GM23248 (cell line): ENCODE measurements at places on chromosomes 3 and 15. TPM values are rescaled to one million over a fixed set of nuclear protein-coding genes. Genes with fewer than 3 reads are reported as not detected.

Gene MELTF
- 0.94 and 1.1 TPM in 2 replicates for polyA plus RNA-seq

Gene ITGA11
- 312 TPM in 2 replicates for polyA plus RNA-seq

- no peak for DNase-seq
- no peaks in the 10 kb centered on the region for H3K36me3 ChIP-seq
- peaks cover 18% of the 10 kb centered on the region; the same call in 1 of the 2 replicates for H3K4me1 ChIP-seq
- no peak overlapping the region for H3K4me3 ChIP-seq
- peaks cover 17% of the 10 kb centered on the region; the same call in 1 of the 2 replicates for H3K27me3 ChIP-seq
Observed at GRCh38 chr15:79172032-79172481, 81.5 kb upstream of the RASGRF1 start.

- H3K4me3 ChIP-seq = peak overlapping the region; percentile 59
- no peak overlapping the region for H3K27ac ChIP-seq
- H3K36me3 ChIP-seq = no peaks in the 10 kb centered on the region
- peaks cover 25% of the 10 kb centered on the region for H3K27me3 ChIP-seq
- no peaks in the 10 kb centered on the region for H3K4me1 ChIP-seq
Observed at GRCh38 chr3:180036092-180036670, 556 bp downstream of the PEX5L start.

DNA sequence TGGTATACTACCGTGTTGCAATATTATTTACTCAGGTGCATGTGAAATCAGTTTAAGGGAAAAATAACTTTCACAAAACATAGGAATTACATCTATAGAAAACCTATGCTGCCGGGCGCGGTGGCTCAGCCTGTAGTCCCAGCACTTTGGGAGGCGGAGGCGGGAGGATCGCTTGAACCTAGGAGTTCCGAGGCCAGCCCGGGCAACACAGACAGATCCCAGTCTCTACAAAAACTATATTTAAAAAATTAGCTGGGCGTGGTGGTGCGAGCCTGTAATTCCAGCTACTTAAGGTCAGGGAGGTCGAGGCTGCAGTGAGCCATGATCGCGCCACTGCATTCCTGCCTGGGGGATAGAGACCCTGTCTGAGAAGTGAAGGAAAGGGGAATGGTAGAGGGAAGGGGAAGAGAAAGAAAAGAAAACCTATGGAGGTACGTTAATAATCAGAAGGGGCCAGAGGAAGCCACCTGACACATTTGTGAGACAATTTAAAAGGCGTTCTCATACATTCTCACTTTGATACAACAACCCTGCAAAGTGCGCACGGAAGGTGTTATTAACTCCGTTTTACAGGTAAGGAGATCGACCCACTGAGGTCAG, 456 bp upstream of the TMEM62 start:
- no peaks in the 10 kb centered on the region for H3K27me3 ChIP-seq
- no peak for DNase-seq
- peak overlapping the region; percentile 82 for H3K4me3 ChIP-seq

DNA sequence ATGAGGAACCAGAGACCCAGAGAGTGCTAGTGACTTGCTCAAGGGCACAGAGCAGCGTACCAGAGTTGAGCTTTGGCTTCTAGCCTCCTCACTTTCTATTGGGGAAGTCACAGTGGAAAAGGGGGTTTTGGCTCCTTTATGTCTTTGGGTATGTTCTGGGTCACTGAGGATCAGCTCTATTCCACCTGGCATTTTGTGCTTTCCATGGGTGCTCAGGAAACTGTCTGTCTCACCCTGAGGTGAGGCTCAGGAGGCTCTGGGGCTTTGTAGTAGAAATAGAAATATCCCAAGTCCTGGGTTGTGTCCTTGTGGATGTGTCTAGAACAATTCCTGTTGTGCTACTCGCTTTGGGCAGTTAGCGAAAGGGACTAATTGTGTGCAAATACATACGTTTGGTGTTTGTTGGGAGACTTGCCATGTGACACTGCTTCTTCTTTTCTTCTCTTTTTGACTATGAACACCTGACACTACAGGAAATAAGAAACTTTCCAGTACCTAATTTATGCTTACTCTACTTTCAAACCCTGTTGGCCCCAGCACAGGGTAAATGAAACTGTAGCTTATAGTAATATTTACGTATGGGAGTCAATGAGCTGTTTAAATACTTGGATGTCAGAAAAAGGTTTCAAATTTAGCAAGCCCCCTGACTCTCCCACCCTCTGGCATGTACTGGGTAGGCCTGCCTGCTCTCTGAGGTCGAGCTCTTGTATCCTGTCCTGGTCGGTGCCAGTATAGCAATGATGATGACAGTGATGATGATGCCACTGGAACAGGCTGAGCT, 35.6 kb downstream of the SMAD3 start:
- no peak overlapping the region for H3K4me3 ChIP-seq
- H3K27ac ChIP-seq = no peak overlapping the region
- H3K4me1 ChIP-seq = peaks cover 64% of the 10 kb centered on the region
- H3K27me3 ChIP-seq = no peaks in the 10 kb centered on the region
- DNase-seq = no peak

DNA sequence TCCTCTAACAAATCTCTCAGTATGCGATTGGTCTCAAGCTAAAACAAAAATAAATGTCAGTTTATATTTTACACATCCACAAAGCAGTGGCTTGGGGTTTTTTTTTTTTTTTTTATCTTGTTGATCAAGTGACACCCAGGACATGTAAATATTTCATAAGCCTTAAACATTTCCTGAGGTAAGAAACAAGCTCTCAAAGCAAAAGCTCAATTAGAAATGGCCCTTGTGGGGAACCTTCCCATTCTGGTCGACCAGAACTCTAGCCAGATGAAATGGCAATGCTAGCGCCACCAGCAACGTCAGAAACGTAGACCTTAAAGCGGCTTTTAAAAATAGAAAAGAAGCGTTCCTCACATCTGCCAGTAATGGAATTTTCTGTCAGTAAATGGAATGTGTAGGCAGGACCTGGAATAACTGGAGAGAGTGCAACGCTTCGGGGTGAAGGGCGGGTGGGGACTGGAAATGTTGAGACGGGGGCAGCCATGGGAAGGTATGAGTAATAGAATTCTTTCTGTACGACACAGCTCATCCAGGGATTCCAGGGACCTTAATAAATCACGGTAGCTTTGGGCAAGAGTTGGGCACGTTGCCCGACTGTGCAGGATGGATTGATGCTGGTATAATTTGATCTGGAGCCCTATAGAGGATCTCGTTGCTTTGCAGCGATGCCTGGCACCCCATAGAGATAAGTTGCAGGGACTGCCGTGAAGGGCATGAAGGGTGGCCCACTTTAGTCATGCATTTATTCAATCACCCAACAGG, 44.4 kb downstream of the BTD start:
- peak overlapping the region; percentile 99 for H3K27ac ChIP-seq
- H3K4me3 ChIP-seq = peak overlapping the region; percentile 41
- peaks cover 37% of the 10 kb centered on the region for H3K4me1 ChIP-seq
- peak; percentile 92 for DNase-seq
- H3K27me3 ChIP-seq = no peaks in the 10 kb centered on the region
- no peaks in the 10 kb centered on the region for H3K36me3 ChIP-seq
